ENCODE measurements at places on chromosomes 7 and 10.

- no peak for DNase-seq
Measured at GRCh38 chr7:78709658-78710057, 743.8 kb downstream of the MAGI2 start.

GRCh38 chr10:44335330-44336021, 49.4 kb downstream of the CXCL12 start:
- no peak for DNase-seq

DNA sequence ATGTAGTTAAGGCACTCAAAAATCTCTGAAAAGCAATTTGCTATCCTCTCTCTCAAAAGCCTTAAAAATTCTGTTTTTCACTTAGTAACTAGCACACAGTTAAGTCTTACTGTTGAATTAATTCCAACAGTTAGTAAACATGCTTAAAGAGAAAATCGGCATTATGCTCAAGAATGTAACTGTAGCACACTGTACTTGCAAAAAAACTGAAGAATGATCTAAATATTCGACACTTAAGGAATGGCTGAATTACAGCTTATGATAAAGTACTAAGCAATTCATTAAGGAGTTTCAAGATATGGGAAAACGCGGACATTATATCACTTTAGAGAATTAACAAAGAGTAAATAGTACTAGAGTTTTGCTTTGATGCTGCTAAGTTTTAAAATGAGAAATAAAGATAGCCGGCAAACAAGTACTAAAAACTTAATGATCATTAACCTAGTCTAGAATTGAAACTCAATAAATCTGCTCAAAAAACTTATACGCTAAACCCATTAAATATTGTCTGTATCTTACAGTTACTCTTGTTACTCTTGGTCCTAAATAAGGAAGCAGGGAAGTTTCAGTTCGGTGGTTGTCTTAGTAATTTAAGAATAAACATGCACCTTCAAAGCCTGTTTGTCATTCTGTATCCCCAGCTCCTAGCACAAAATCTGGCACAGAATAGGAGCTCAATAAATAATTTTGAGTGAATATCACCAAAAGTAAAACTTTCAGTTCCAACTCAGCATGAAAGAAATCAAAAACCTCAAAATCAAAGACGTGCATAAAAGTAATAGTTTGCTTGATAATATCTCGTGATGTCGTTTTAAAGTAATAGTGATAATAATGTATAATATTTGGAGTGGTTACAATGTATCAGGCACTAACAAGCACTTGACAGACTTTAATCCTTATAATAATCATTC, 1.2 kb downstream of the TRDMT1 start:
- no peak for DNase-seq

DNA sequence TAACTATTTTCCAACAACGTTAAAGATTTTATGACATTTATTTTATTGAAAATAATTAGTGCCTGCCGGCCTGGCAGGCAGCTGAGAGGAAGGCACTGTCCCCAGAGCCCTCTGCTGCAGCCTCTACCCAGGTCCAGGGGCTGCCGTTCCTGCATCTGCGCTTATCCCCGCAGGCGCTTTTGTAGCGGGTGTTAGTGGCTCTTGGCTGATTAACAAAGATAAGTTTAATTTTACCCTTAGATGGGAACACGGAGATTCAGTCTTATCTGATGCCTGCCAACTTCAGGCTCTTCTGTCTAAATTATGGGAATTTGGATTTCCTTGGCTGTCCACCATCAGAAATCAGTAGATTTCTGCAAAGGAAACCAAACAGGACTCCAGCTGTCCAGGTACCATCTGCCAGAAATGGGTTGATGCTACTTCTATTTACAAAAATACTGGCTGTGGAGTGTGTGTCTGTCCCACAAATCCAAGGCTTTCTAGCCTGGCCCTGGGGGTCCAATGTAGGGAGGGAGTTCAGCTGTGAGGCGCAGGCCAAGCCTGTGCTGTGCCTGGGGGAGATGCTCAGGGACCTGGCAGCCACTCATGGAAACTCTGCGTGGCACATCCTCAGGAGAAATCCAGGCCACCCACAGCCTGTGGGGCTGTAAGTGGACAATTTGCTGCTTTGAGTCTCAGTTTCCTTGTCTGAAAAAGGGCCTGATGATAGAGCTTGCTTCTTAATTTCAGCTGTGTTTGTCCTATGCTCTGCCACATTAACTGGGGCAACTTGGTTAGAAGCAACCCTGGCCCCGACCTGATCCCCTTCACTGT, 62.0 kb upstream of the IGFBP3 start:
- DNase-seq, result no peak

DNA sequence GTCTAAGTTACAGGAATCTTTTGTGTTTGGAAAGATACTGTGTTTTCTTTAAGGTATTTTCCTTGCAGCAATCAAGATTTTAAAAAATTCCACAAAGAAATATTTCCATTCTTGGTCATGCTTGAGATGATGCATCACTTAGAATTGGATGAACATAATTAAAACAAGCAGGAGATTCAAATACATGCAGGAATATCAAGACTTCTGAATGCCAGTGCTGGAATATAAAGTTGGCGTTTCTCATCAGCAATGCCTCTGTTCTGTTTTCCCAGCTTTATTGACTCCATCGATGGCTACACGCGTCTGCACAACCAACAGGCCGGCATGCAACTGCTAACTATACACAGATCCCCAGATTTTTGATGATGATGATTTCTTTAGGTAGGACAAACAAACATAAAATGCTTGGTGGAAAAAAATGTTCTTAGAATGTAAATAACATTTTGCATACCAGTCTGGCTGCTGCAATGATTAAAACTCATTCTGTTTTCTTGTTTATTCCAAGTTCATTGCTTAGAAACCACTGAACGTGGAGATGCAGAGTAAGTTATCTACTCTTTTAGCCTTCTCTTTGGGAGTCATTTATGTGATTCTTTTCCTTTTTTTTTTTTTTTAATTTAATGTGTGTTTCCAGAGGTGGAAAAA, 91.3 kb upstream of the FAM171A1 start:
- DNase-seq, result no peak

GRCh38 chr7:6193709-6194108, 78.7 kb downstream of the CYTH3 start:
- no peak for DNase-seq

- no peak for DNase-seq
Measured at GRCh38 chr7:12475362-12476063, 71.8 kb upstream of the VWDE start.

DNA sequence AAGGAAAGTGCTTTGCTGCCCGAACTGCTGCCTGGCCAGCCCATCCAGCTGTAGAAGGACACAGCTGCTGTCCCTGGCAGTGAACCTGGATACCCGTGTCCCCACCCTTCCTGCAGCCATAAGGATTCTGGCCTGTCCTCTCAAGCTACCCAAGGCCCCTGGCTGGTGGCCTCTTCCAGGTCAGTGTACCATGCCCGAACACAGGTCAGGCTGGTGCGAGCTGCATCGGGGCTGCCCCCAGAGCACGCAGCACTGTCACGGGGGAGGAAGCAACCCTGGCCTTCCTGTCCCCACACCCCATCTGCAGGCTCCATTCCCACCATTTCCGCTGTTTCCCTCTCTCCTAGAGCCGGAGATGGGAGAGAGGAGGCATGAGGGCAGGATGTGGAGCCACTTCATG, 30.5 kb upstream of the PWWP2B start:
- no peak for DNase-seq

DNA sequence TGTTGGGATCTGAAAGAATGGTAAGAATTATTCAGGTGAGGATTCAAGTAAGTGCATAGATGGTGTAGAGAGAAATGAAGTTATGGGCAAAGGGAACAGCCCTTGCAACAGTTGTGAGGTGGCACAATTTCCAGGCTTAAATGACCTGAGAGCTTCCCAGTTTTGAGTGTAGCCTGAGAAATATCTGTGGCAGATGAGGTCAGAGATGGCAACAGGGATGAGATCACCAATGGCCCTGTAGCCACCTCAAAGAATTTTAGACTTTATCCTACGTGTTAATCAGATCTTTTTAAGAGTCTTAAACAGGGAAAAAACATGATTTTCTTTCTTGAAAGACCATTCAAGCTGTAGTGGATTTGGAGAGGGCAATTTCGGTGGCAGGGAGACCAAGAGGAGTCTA, 1.9 kb upstream of the NRF1 start:
- DNase-seq, result no peak

DNA sequence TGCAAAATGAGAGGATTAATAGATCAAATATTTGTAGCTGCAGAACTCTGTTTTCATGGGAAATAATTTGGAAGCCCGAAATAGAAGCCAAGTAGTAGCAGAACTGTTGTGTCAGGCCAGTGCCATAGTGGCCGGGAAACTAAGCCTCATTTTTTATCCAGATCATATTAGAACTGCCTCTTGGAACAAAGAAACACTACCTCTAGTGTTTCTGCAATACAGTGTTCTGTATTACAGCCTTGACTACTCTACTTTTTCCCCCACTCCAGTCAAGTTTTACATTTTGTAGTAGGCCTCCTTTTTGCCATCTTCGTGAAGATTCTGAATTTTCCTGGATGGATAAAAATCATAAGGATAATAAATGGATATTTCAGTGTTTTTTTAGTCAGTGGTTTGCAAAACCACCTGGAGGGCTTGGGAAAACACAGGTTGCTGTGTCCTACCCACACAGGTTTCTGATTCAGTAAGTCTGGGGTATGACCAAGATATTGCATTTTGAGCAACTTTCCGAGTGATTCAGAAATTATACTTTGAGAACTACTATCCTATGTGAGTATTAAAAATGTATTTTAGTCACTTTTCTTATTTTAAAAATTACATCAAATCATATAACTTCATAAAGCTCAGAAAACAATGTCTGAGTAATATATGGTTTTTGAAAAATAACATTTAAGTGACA, 326.2 kb upstream of the KAT6B start:
- DNase-seq, result no peak

DNA sequence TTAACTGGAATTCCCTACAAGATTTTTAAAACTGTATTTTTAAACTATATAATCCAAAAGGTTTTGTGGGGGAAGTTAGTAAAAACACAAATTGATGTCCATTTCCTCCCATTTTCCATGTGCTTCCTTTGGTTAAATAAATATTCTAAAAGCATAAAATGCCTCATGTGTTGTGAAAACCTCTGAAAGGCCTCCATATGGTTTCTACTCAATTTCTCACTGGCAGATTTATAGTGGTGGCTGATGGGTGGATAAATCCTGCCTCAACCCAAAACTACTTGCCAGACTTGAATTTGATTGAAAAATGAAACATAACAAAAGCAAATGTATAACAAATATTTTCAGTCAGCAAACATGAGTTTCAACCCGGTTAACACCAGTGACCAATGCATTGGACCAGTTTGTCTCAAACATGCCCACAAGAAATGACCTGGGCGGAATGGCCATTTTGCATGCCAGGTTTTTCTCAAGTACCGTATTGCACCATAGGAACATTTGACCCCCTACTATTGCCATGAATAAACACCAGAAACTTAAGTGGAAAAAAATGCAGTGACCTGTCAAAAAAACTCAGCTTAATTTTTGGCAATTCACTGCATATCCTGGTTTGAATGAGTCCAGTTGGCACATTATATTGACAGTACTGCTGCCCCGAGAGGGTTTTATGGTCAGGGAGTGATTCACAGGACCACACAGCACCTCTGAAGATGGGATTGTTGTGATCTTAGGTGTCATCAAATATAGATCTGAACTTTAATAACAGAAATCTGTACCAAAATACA, 454.6 kb upstream of the ANKRD30A start:
- DNase-seq, result no peak

DNA sequence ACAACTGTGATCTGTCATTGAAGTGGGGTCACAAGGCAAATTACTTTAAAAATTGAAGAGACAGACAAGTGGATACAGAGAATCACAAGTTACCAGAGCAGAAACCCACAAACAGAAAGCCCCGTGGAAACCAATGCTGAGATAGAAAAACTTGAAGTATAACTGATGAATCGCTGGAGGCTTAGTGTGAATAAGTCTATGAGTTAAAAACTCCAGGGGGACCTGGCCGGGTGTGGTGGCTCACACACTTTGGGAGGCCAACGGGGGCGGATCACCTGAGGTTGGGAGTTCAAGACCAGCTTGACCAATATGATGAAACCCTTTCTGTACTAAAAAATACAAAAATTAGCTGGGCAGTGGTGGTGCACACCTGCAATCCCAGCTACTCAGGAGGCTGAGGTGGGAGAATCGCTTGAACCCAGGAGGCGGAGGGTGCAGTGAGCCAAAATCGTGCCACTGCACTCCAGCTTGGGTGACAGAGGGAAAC, 69.7 kb upstream of the ZNRF2 start:
- DNase-seq, result no peak

- no peak for DNase-seq
Measured at GRCh38 chr10:93912444-93912843, 18.7 kb downstream of the SLC35G1 start.

GRCh38 chr10:117684672-117685211, 142.2 kb downstream of the EMX2 start:
- no peak for DNase-seq

DNA sequence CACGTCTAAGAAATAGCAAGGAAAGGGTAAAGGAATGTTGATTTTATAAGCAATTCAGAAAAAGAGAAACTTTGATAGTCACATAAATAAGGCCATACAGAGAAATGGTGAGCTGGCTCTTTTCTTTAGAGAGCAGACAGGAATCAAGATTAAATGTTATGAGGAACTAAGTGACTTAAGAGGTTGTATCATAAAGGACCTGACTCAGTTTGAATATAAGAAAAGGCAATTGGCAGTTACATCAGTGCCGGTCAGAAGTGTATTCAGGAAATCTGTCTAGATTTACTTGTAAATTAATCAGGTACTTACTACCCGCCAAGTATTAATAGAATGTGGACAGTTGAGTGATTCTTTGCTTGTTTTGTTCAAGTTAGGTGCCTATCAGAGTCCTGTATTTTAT, 2.1 kb downstream of the MRPL32 start:
- DNase-seq, result no peak

GRCh38 chr10:121800146-121800545, 127.7 kb downstream of the ATE1 start:
- DNase-seq, result no peak

DNA sequence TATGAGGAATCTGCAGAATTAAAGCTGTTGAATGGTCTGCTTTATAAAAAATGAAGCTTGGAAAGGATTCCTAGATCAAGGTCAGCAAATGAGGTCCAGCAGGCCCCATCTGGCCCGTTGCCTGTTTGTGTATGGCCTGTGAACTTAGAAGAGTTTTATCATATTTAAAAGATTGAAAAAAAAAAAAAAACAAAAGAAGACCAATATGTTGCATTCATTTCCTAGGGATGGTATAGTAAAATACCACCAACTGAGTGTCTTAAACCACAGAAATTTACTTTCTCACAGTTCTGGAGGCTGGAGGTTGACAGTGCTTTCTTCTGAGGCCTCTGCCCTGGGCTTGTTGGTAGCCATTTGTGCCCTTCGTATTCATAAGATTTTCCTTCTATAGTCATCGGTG, 109.2 kb downstream of the PPP1R3A start:
- no peak for DNase-seq

GRCh38 chr7:150780292-150780691, 19.9 kb downstream of the TMEM176B start:
- DNase-seq, result no peak

All from stimulated activated effector memory CD8-positive, alpha-beta T cell treated with anti-CD3 and anti-CD28 coated beads, Interleukin-12 subunit alpha, Interleukin-12 subunit beta, amount 100 ng/mL, for 72 hours (primary cell).